ENCODE measurements at places on chromosomes 3 and 15.

DNA sequence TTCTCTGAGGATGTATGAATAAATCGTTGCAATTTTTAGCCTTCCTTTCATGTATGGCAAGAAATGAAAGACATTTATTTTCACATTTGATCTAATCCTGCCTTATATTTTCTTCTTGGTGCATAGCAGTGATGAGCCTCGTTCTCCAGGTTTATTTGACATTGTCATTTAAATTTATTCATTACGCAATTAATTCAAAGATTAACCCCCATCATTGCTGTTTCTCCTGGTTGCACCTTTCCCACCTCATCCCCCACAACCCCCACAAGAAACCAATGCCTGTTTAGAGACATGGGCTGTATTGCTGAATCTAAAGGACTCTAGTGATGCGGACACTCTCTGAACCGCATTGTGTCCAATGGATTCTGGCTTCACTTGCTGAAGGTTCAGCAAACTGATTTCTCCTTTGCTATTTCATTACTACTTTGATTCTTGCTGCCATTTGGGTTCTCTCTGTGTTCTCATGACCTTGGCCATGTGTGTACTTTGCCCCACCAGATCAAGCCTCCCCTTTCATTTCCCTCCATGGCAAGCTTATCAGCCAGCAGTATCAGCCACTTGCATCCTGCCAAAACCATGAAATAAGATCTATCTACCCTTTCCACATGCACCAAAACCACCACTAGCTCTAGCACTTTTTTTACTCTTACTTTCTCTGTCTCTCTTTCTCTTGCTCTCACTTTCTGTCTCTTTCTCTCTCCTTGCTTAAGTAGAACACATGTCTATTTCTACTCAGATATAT lies 382.7 kb downstream of the GBE1 start:
- DNase-seq, result no peak

GRCh38 chr15:41798607-41799487 lies 24.6 kb downstream of the MAPKBP1 start:
- DNase-seq, result no peak

- DNase-seq, result no peak
These were observed 23.5 kb downstream of the MAGEF1 start for GRCh38 chr3:184688251-184688881.

- no peak for DNase-seq
These were observed 109.7 kb upstream of the CTNNB1 start for GRCh38 chr3:41089566-41089965.

GRCh38 chr3:9769012-9769411 lies 735 bp downstream of the CAMK1 start:
- no peak for DNase-seq

DNA sequence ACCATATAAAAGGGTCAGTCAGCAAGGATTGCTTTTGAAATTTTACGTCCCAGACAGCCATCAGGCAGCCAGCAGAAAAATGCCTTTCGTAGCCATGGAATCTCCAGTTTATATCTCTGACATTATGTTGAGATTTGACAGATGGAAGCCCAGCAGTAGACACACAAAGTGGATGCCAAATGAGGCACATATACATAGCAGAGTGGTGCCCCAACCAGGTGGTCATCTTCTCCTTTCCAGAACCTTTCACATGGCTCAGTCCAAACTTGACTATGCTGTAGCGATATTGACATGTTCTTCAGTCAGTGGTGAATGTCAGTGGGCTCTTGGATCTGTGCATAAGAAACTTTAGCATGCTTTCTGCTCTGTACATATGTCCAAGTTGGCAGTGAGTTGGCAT lies 123.3 kb upstream of the GBE1 start:
- no peak for DNase-seq

DNA sequence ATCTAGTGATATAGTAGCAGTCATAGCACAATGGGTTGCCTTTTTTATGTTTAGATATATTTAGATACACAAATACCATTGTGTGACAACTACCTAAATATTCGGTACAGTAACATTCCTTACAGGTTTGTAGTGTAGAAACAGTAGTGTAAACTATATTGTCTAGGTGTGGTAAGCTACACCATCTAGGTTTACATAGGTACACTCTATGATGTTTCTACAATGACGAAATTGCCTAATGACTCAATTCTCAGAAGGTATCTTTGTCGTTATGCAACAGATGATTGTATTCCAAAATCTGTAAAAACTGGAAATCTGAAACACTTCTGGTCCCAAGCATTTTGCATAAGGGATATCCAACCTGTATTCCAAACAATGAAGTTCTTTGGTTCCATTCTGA lies 24.3 kb downstream of the PLOD2 start:
- DNase-seq, result no peak

- DNase-seq, result no peak
These were observed 13.3 kb upstream of the CCR1 start for GRCh38 chr3:46221391-46221790.

- DNase-seq, result no peak
These were observed 229.2 kb upstream of the GOLGA6L4 start for GRCh38 chr15:84006421-84006820.

DNA sequence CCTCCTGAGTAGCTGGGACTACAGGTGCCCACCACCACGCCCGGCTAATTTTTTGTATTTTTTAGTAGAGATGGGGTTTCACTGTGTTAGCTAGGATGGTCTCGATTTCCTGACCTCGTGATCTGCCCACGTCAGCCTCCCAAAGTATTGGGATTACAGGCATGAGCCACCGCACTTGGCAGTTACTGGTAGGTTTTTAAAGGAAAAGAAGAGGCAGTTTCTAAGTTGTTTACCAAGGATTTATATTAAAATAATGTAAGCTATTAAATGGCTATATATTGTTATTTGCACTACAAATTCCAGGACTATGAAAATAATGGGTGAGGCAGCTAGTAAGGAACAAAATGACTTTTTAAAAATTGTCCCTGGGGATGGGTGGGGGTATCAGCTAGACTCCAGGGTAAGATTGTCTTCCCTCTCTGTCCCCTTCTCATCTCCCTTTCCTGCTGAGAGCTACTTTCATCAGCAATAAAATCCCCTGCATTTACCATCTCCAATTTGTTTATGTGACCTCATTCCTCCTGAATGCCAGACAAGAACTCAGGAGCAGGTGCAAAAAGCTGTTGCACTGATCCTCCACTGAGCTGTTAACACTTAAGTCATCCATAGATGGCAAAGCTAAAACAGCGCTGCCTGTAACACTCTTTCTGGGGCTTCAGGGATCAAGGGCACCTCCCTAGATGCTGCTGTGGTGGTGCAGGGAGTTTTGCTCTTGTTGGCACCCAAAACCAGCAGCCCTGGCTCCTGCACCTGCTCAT lies 165.2 kb downstream of the ZPLD1 start:
- no peak for DNase-seq

GRCh38 chr3:160709477-160710182 lies 32.7 kb downstream of the ARL14 start:
- no peak for DNase-seq

DNA sequence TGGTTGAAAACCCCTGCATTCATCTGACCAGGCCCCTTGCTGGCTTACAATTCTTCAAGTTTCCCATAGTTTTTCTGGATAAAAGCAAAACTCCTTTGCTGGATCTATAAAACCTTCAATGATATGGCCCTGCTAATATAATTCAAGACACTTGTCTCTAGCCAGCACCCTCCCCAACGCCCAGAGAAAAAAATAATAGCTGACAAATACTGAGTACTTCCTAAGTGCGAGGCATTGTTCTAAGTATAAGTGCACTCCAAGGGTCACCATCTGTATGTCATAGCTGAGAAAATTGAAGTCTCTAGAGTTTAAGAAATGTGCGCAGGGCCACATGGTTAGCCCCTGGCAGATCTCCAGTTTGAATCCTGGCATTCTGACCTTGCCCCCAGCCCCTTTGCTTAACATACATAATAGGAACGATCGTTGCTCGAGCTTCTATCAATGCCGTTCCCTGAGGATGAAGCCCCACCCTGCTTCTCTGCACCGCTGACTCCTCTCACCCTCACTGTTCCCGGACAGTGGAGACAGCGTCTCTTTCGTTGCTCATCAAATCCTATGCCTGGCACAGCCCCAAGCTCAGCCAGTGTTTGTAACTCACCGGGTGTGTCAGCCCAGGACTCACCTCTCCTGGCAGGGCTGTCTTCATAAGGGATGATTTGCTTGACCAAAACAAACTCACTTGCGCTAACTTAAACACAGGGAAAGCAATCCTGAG lies 377.1 kb upstream of the PROK2 start:
- no peak for DNase-seq

DNA sequence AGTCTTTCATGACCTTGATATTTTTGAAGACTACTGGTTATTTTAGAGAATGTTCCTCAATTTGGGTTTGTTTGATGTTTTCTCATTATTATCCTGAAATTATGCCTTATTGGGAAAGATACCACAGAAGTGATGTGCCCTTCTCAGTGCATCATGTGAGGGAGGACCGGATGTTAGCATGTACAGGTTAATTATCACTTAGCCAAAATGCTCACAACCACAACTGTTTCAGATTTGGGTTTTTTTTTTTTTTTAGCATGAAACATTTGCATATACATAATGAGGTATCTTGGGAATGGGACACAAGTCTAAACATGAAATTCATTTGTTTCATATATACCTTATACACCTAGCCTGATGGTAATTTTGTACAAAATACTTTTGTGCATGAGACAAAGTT lies 59.8 kb downstream of the PIK3R4 start:
- no peak for DNase-seq
